ENCODE measurements at places on chromosomes 3 and 15.

DNA sequence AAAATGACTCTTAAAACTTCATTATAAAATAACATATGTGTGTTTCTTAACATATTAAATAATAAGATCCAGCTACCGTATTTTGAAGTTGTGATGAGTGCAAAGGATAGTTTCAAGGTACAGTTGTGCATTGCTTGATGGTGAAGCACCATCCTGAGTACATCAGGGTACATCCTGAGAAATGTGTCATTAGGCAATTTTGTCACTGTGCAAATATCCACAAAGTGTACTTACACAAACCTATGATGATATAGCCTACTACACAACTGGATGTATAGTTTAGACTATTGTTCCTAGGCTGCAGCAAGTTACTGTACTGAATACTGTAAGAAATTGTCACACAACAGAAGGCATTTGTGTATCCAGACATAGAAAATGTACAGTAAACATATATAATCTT lies 20.8 kb upstream of the TM4SF1 start:
- DNase-seq, result no peak

GRCh38 chr3:25478964-25479726 lies 51.1 kb downstream of the RARB start:
- DNase-seq, result no peak

GRCh38 chr3:129596194-129597086 lies 10.0 kb downstream of the PLXND1 start:
- no peak for DNase-seq

DNA sequence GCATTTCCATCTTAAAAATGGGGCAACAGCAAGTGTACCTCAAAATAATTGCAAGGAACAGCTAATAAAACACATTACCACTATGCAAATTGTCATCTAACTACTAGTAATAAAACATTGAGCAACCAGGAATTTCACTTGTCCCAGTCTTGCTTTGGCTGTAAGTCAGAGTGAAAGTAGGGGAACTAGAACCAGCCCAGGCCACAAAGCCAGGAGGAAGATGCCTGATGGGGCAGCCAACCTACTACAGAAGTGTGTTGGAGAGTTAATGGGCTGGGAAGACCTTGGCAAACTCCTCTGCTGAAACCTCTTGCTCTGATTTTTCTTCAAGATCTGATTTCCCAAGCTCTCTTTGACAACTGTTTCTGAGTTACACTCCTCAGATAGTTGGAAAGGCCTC lies 40.2 kb upstream of the LPP start:
- DNase-seq, result no peak
